Glutamatergic neuron (in vitro differentiated cells): ENCODE measurements at places on chromosomes 12 and 14.

- no peak for DNase-seq
Measured at GRCh38 chr14:61344437-61345150, 23.2 kb downstream of the PRKCH start.

GRCh38 chr12:79927772-79928474, 7.0 kb downstream of the PPP1R12A start:
- DNase-seq, result no peak

DNA sequence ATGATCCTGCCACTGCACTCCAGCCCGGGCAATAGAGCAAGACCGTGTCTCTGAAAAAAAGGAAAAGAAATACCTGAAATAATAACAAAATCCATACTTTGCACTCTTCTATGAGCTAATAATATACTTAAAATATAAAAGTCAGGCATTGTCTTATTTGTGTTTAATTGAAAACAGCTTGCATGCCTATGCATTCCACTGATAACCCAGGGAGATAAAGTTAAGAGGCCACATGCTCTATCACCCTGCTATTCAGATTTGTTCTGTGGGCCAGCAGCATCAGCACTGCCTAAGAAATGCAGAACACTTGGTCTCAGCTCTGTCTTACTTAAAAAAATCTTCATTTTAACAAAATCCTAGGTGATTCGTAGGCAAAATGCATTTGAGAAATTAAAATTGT, 99.2 kb downstream of the LGR5 start:
- no peak for DNase-seq

GRCh38 chr12:103882861-103883596, 42.0 kb upstream of the NT5DC3 start:
- no peak for DNase-seq

- no peak for DNase-seq
Measured at GRCh38 chr12:46788072-46788887, 37.5 kb downstream of the SLC38A4 start.
